ENCODE measurements at places on chromosomes 5 and 9.

DNA sequence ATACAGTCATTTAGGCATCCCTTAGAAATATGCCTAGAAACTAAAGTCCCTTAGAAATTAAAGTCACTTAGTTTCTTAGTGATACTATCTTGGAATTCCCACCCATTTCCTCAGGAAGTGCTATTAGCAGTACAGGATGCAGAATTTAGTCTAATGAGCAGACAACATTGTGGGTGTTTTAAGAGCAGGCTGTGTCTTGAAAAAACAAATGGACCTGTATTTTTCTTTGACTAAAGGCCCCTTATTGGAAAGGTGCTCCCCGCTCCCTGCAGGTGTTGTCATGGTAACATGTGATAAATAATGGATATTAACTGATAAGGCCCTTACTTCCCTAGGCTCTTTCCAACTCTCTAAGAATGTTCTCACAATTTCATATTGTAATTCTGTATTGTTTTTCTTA is 38.8 kb upstream of the STARD4 start:
- no peak for DNase-seq

- DNase-seq = peak; percentile 41
Observed at GRCh38 chr5:122500245-122501088, 188.4 kb downstream of the SNCAIP start.

DNA sequence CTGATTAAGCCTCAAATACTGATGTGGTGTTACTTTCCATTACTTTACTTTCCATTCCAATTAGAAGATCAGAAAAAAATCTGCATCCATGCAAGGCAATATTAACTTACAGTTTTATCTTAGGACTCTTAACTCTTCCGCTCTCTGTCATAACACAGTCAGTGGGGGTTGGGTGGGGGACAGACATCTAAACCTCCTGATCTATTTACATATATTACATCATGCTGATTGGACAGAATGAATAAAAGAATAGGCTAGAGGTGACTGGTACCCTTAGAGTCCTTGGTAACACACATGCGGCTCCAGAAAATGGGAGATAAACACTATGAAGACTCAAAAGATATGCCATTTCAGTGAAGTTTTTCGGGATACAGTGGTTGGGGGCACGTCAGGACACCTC is 27.6 kb downstream of the RAPGEF6 start:
- no peak for DNase-seq

DNA sequence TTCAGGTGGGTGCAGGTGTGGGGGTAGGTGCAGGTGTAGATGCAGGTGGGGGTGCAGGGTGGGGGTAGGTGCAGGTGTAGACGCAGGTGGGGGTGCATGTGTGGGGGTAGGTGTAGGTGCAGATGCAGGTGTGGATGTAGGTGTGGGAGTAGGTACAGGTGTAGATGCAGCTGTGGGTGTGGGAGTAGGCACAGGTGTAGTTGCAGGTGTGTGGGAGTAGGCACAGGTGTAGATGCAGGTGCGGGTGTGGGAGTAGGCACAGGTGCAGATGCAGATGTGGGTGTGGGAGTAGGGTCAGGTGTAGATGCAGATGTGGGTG is 94.6 kb downstream of the PHF2 start:
- DNase-seq = peak; percentile 3

DNA sequence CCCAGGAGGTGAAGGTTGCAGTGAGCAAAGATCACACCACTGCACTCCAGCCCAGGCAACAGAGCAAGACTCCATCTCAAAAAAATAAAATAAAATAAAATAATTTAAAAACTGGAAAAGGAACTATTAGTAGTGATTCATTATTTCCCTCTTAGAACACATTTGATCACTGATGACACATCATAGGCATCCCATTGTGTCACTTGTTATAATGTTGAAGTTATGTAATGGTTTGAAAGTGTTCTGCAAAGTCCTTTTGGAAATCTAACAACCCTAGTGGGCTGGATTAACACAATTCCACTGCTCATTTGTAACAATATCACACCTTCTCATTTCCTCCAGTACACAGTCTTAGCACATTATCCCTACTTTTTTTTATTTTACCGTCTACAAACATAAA is 81.8 kb upstream of the LMNB1 start:
- DNase-seq = no peak

DNA sequence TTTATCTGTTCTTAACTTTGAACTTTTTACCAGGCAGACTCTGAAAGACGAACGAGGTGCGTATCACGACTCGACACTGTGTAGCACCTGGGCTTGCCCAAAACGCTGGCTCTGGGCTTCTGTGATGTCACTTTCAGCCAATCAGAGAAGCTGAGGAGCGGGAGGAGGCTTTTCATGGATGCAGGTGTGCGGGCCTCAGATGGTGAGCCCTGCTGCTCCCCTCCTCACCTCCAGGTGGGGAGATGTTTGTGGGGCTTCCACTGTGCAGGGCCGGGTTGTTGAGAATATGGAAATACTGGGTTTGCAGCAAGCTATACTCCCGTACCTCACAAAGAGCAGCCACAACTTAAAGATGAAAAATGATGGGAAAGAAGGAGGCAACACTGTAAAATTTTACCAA is 246.3 kb downstream of the IRX2 start:
- DNase-seq = no peak

- no peak for DNase-seq
Observed at GRCh38 chr5:178434016-178434761, 156.0 kb downstream of the COL23A1 start.

GRCh38 chr5:10073441-10074104 is 176.1 kb downstream of the ATPSCKMT start:
- DNase-seq = no peak

DNA sequence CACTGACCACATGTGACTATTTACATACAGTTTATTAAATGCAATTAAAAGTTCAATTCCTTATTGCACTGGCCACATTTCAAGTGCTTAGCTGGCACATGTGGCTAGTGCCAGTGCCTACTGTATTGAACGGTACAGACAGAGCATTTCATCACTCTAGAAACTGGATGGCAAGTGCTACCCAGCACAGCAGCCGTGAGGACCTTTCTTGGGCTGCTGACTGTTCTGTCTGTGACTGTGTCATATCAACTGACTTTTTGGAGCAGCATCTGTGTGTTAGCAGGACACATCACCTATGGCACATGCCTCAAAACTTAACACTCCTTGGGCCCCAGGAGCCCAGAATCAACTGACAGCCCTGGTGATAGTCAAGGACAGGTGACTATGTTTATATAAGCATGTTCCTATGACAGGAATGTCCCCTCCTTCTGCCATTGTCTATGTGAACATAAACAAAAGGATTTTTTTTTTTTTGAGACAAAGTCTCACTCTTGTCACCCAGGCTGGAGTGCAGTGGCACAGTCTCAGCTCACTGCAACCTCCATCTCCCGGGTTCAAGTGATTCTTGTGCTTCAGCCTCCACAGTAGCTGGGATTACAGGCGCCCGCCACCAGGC is 8.9 kb downstream of the IRF1 start:
- DNase-seq = no peak

- no peak for DNase-seq
Observed at GRCh38 chr9:22863736-22864135, 417.1 kb downstream of the DMRTA1 start.

- peak; percentile 86 for DNase-seq
Observed at GRCh38 chr9:130701059-130702022, 7.8 kb downstream of the EXOSC2 start.

- DNase-seq = no peak
Observed at GRCh38 chr5:167217097-167217743, 1074.2 kb upstream of the WWC1 start.

- no peak for DNase-seq
Observed at GRCh38 chr5:82719368-82719767, 357.8 kb downstream of the TMEM167A start.

DNA sequence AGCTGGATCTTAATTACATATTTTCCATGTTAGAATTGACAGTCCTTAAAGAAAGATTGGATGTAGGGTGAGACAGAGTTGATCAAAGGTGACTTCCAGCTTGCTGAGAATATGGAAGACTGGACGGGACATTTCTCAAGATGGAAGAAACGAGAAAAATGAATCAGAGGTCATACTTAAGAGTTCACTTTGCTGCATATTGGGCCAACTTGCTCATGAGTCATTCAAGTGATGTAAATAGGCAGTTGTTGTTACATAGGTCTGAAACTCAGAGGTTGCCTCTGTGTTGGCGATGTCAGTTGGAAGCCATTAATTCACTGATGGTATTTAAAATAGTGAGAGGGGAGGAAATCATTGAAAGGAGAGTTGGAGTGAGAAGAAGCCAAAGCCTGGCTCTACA is 132.8 kb downstream of the CD180 start:
- no peak for DNase-seq

GRCh38 chr9:134949681-134950385 is 32.1 kb upstream of the FCN1 start:
- DNase-seq = no peak

GRCh38 chr5:140833993-140834392 is at the start of gene PCDHA7:
Gene PCDHA7, plus strand, starts transcription at chr5:140834269. Its CDS starts 115 bp downstream, at chr5:140834384.
- no peak for DNase-seq

DNA sequence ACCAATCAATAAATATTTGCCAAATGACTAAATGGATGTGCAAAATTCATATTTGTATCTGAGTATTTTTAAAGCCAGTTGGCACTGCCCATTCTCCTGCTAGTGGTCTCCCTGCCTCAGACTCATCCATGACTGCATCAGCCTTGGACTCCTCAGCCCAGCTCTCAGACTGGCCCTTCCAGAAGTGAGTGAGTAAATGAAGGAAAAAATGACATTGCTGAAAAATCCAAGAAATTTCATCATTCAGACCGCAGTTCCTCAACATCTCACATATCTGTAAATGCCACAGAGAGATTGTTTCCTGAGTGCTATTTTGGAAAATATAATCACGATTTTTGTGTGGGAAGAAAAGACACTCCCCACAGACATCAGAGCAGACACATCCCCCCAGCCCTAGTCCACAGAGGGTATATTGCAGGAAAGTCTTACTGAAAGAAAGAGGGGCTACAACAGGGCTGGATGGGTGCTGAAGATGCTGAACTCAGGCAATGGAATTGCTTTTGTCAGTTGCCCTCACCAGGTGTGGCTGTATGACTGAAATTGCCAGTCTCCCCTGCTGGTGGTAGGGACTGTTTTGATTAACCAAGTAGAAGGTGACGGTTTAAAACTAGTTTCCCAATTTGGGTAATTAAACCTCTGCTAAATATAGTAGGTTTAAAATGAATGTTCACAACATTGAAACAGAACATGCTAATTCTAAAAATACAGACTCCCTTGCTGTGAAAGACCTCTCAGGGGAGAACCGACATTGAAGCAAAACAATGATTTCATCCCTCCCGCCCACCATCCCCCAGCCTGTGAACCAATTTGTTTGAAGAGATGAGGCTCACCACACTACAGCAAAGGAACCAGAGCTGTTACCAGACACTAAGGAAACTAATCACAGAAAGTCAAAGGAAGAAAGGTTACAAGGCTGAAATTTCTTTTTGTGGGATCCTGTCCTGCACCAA is 158.8 kb downstream of the DEPDC1B start:
- DNase-seq = no peak

GRCh38 chr9:81490605-81491331 is 198.6 kb downstream of the TLE1 start:
- DNase-seq = no peak

GRCh38 chr9:33778700-33779351 is 16.5 kb upstream of the PRSS3 start:
- DNase-seq = peak; percentile 72

DNA sequence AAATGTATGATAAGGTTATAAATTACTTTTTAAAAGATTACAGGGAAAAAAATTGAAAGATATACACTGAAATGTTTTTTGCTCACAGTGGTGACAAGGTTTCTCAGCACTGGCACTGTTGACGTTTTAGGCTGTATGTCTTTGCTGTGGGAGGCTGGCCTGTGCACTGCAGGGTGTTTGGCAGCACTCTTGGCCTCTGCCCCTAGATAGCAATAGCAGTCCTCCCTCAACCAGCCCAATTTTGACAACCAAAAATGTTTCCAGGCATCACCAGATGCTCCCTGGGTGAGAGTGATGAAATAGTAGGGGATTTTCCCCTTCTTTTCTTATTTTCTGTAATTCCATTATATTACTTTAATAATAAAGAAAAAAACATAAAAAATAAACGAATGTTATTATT is 3.3 kb downstream of the CD274 start:
- DNase-seq = no peak

DNA sequence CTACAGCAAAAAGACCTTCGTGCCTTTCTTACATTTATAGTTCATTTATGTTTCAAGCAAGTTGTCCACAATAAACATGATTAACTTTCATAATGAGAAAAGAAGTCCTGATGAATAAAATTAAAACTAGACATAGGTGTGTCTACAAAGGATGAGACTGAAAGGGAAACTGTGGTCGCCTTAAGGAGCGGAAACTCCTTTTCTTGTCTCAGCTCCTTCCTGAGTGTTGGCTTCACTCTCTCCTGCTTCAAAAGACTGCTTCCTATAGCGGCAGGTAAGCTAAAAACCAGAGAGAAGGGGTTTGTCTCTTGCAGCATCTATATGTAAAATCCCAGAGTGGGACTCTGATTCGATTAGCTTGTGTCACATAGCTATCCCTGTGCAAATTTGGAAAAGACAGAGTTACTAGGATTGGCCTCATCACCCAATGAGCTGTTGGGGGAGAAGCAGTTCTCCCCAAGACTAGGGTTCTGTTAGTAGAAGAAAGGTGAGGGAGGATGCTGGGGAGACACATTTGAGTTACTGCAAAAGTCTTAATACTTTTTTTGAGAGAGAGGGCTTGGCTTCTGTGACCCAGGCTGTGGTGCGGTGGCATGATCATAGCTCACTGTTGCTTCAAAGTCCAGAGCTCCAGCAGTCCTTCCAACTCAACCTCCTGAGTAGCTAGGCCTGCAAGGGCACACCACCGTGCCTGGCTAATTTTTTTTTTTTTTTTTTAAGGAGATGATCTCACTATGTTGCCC is 16.8 kb upstream of the CTSL start:
- DNase-seq = no peak

GRCh38 chr5:141516672-141517025 is 27.8 kb downstream of the PCDHGC5 start:
- DNase-seq = no peak

DNA sequence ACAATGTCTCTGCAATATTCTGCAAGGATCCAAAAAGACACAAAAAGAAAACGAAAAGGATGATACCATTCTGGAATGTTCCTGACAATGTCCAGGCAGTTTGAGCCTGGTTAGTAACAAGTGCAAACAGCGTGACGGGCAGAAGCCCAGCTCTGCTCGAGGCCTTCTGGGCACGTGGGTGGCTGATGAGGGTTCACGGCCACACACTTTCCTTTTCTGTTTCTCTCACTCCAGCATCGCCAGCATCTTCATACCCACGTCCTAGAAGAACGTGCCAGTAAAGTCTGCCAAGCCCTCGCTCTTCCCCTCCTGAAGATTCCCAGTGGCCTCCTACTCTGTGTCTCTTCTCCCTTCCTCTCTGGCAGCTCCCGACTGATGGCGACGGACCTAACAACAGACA is 36.7 kb downstream of the COL23A1 start:
- no peak for DNase-seq

GRCh38 chr9:91740701-91741100 is 209.3 kb downstream of the ROR2 start:
- DNase-seq = no peak
